Activated T-cell treated with anti-CD3 and anti-CD28 coated beads for 1 hour (primary cell): ENCODE measurements at places on chromosomes 12 and 14.

- no peak for DNase-seq
These were observed 3.3 kb upstream of the NAA25 start for GRCh38 chr12:112111931-112112330.

DNA sequence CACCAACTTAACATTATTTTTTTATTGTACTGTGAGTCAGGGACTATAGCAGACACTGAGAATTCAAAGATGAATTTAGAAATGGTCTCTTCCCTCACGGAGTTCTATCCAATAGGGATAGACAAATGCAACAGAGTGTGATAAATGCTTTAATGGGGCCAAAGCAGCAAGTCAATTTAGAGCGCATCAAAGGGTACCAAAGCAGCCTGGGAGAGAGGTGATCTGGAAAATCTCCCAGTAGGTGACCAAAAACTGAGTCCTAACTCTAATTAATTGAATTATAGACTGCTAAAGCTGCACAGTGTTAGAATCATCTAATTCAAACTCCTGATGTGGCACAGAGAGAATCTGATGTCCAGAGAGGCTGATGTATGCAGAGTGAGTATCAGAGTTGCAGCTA, 2.6 kb downstream of the LIN7A start:
- DNase-seq, result no peak

DNA sequence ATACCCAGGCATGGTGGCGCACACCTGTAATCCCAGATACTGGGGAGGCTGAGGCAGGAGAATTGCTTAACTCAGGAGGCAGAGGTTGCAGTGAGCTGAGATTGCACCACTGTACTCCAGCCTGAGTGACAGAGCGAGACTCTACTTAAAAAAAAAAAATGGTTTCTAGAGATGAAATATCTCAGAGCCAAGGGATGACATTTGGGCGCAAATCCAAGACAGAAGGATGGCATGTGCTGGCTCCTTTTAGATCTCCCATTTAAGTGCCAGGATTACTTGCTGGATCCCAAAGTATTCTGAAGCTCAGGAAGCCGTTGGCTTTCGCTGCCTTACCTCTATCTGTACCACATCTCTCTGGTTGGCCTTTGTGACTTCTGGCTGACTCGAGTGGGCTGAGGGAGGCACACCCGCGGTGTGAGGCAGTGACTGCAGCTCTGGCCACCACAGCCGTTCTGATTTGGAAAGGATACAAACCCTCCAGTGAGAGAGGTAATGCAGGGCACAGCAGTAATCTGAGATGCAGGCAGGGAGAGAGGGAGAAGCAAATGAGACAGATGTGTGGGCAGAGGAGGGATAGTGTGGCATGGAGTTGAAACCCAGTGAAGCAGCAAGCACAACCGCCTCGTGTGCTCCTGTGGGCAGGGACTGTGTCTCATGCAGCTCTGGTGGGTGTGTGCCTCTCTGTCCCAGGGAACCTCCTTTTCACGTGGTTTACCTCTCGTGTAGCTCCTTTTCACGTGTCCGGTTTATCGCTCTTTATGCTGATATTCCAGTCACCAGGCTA, 4.9 kb downstream of the B4GALNT3 start:
- DNase-seq, result no peak

- DNase-seq, result no peak
These were observed 15.9 kb downstream of the ANKRD13A start for GRCh38 chr12:110015132-110015531.

DNA sequence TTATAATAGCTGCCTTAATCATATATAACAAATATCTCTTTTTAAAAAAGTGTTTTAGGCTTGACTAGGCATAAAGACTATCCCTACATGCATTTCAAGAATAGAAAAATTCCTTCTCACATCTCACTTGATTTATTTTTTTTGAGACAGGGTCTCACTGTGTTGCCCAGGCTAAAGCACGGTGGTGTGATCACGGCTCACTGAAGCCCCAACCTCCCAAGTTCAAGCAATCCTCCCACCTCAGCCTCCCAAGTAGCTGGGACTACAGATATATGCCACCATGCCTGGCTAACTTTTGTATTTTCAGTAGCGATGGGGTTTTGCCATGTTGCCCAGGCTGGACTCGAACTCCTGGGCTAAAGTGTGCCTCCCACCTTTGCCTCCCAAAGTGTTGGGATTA, 59.4 kb downstream of the WDHD1 start:
- no peak for DNase-seq

DNA sequence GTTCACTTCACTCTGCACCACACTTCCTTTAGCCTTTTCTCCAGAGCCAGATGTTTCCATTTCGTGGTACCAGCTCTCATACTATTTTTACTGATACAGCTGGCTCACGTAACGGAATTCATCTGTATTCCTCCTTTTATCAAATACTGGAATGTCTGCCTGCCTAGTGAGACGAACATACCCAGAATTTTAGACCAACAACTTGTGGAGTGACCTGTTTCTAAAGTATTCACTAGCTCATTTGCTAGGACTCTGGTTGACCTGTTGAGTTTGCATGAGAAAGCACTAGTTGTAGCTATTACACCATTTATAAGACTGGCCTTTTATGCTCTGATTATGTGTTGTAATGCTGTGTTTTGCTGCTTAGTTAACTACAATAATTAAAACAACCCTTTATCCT, 22.6 kb downstream of the KCNA5 start:
- no peak for DNase-seq

- DNase-seq, result no peak
These were observed 2.3 kb upstream of the MYO1H start for GRCh38 chr12:109345428-109345827.

DNA sequence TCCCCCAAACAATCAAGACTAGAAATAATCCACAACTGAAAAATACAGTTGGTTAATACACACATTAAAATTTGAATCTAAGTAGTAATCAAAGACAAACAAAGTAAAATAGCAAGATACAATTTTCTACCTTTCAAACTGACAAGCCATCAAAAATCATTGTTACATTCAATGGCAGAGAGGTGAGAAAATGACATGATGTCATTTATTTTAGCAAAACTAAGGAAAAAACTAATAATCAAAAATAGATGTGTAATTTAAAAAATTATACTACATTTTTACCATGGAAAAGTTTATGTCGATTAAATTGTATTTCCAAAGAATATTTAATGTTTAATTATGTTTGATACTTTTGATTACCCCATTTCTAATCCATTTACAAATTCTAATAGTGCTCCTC, 59.7 kb downstream of the NOVA1 start:
- no peak for DNase-seq

DNA sequence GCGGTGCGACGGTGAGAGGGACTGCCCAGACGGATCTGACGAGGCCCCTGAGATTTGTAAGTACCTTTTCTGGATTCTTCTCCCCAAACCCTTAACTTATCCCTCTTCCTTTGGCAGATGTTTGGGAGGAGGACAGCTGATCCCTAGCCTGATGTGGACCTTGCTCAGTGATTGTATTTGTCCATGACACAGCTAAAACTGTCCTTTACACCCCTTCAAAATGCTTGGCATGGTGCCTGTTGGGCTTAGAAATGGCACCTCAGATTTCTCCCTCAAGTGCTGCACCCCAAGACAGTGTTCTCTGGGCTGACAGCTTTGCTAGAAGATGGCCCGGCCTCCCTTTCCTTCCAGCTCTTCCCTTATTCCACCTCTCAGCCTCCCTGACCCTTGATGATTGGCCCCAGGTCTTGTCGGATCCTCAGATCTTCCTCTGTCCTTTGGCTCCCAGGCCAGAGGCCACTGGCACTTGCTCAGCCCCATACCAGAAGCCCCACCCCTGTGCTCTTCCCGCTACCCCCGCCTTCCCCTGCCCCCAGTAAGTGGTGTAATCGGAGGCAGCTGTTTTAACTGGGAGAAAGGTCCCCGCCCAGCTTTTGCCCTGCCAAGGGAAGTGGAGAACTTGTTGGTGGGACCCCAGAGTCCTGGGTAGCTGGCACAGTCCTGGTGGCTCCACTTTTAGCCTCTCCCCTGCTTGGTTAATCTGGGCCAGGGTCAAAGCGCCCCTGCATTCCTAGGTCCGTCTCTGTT, 8.7 kb downstream of the LRP1-AS start:
- no peak for DNase-seq
